ENCODE measurements at places on chromosomes 5 and 9.

DNA sequence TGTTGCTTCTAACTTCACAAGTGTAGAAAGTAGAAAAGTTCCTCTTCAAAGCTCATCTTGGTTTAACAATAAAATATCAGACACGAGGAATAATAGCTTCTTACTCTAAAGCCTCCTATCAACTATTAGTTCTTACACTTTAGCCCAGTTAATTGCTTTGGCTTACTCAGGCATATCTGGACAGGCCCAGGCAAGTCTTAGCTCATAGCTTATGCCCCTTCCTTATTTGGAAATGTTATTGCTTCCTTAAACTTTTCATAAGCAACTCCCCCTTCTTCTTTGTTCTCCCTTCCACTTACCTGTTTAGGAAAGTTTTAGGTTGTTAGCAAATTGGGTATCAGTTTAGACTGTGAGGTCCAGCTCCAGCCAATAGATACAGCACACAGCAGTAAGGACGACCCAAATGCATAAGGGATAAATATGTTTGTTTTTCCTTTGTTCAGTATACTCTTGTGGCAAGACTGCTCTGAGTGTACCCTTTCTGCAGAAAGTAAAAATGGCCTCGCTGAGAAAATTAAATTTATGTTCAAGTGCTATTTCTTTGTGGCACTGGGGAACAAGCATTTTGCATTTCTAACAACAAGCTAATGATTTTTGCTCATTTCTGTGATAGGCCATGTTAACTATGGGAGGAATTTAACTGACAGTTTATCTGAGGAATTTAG lies 162.1 kb downstream of the SMC2 start:
- no peak for DNase-seq

GRCh38 chr5:7377761-7378160 lies 18.2 kb upstream of the ADCY2 start:
- DNase-seq: no peak

- DNase-seq: no peak
Measured at GRCh38 chr9:101792475-101792874, 54.0 kb upstream of the GRIN3A start.

GRCh38 chr5:138246822-138247221 lies 27.6 kb downstream of the GFRA3 start:
- no peak for DNase-seq

GRCh38 chr5:73322437-73323076 lies 126.0 kb downstream of the FOXD1 start:
- no peak for DNase-seq

GRCh38 chr9:76510041-76510440 lies 51.1 kb downstream of the GCNT1 start:
- DNase-seq: no peak
